ENCODE measurements at places on chromosomes 2 and 18.

- peak; percentile 42 for DNase-seq
Observed at GRCh38 chr2:37357069-37357468, 12.6 kb downstream of the QPCT start.

DNA sequence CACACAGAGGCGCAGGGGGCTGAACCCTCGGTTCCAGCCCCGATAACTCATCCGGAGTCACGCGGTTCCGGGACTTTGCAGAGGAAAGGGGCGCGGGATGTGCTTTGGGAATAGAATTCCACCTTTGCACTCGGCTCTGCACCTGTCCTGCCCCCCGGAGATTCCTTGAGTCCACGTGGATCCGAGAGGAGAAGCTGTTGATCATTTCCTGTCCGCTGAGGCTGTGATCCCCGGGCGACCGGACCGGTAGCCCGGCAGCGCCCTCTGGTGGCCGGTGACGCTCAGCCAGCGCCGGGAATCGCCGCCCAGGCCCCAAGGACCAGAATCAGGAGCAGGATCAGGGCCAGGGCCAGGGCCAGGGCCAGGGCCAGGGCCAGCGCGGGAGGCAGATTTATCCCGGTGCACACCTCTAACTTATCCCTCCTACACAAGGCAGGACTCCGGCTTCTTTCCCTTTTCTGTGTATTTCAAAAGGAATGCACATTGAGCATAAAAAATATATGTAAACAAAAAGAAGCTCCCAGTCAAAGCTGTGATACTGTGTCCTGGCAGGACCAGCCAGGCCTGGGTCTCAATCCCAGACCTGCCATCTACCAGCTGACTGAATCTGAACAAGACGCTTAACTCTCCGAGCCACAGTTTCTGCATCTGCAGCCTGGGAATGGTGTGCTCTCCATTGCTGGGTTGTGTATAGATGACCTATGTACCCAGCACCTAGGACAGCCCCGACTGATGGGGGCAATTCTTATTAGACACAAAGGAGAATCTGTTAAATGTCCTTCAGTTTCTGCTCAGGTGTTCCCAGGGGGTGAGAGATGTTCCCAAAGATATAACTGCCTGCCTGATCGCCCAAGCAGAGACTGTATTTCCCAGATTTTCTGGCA lies 8.5 kb upstream of the SPATA3 start:
- peak; percentile 31 for DNase-seq

DNA sequence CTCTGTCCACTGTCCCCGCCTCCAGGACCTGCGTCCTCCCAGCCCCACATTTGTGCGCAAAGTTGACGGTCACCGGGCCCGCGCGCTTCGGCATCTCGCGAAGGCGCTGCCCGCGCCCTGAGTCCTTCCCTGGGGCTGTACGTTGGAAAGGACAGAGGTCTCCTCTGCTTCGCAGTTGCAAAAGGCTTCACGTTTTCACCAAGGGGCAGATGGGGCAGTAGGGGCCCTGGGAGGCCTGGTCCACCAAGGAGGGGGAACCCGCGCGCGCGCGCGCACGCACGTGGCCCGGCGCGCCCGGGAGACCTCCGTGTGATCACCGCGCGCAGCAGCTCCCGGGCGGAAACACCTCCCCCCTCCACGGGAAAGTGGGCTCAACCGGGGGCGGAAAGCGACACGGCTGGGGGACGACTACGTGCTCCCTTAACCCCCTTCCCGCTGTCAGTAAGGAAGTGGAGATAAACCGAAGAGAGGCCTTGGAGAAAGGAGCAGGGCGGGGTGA lies 21.9 kb downstream of the TEX44 start:
- no peak for DNase-seq

DNA sequence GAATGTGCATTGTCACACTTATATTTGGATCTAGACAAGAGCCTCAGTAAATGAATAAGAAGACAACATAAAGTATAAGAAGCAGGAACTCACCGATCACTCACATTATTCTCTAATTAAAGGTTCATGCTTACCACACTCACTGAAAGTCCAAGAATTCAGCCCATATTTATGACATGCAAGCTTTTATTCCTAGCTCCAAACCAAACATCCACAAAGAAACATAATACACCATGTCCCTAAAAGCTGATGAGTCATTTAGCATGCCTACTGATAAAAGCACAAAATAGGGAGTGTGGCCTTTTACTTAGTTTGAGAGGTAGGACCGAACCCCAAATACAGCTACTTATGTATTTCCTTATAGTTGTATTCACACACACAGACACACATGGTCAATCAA lies 1094.6 kb upstream of the CDH2 start:
- no peak for DNase-seq

DNA sequence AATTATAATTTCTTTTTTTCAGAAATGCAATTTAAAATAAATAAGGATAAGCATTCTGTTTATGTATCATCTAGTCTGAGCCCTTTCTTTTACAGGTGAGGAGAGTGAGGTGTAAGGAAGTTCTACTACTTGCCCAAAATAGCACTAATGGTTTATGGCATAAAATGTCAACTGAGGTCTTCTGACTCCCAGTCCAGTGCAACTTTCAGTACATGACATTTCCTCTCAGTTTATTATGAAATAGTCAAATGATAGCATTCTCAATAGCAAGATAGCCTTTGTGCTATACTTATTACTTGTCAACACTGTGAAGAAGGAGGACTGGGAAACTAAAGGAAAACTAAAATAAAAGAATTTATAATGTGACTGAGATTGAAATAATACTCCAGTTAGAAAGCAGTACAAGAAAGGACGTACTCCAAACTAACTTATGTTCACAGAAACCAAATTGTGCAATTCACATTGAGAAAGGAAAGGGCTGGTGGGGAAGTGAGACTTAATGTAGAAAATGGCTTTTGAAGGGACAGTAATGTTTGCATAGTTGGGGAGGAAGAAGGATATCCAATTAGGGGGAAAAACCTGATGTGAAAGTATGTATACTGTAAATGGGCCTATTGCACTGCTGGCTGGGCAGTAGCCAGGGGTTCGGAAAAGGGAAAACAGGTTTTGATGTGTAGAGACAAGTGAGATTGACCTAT lies 166.7 kb upstream of the ZEB2 start:
- no peak for DNase-seq

GRCh38 chr2:607172-607571 lies 70.0 kb downstream of the TMEM18 start:
- DNase-seq, result no peak

DNA sequence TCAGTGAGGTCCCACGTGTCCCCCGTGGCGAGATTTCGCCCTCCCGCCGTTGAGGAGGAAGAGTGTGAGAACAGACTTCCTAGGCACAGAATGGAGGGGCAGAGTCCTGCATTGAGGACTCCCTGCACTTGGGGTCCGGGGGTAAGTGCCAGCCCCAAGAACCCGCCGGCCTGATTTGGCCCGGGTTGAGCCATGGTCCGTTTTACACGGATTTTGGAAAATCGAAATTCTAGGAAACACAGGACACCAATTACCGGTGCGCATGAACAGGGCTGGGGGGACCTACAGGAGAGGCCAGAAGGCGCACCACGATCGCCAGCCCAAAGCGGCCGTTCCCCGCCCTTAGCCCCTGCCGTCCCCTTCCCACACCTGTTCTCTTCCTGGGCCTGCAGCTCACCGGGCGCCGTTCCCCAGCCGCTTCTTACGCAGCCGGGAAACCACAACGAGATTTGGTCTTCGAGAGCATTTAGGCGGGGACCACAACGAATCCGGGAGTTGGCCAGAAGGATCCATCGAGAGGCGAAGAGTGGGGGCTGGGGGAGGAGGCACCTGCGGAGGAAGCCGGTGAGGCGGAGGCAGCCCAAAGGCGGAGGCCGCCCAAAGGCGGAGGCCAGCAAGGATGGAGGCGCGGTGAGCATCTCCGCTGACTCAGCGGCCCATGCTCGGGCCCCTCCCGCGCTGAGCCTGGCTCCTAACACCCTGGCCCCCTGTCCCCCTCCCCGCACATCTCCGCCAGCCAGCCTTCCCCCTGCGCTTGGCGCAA lies 464 bp upstream of the TLX2 start:
- no peak for DNase-seq

DNA sequence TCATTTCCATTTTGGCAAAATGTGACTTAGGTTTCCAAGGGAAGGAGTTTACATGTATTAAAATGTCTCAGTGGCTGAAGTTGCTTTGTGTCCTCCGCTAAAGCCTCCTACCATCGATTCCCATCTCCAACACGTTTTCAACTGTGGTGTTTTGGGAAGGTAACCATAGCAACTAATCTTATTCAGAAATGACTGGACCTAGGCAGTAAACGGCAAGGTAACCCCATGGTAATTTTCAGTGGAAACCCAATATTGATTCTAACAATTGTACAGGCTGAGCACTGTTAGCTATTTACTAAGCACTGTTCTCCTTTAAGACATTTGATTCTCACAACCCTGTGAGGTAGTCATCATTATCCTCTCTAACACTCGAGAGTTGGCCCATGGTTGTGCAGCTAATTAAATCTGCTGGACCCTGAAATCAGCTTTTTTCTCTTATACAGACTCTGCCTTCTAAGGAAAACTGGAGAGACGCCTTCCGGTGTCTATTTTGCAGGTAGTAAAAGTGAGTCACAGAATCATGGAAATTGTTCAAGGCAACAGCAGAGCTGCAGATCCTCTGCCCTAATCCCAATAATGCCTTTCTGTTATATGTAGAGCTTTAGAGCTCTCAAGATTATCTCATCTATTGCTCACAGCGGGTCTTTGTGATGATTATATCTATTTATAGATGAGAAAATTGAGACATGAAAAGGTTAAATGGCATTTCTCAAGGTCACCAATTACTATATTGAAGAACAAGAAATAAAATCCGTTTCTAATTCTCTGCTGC lies 36.2 kb downstream of the FASTKD2 start:
- no peak for DNase-seq

- DNase-seq, result no peak
Observed at GRCh38 chr2:66507673-66508201, 72.8 kb downstream of the MEIS1 start.

Data from HFF-Myc (cell line).